Activated CD8-positive, alpha-beta memory T cell treated with anti-CD3 and anti-CD28 coated beads, Interleukin-2, amount 10 ng/mL, durations not matched to agents 7 days and 5 days (primary cell): ENCODE measurements at places on chromosomes 2 and 18.
A peak's percentile ranks its signal among the peaks of the same experiment; 100 is the strongest.

- no peak overlapping the region for H3K4me3 ChIP-seq
- DNase-seq, result peak; percentile 65
- no peaks in the 10 kb centered on the region for H3K36me3 ChIP-seq
- H3K4me1 ChIP-seq, result peaks cover 38% of the 10 kb centered on the region
- H3K27me3 ChIP-seq, result peaks cover 2% of the 10 kb centered on the region
These were observed 117.4 kb upstream of the COPS8 start for GRCh38 chr2:236968101-236968879.

DNA sequence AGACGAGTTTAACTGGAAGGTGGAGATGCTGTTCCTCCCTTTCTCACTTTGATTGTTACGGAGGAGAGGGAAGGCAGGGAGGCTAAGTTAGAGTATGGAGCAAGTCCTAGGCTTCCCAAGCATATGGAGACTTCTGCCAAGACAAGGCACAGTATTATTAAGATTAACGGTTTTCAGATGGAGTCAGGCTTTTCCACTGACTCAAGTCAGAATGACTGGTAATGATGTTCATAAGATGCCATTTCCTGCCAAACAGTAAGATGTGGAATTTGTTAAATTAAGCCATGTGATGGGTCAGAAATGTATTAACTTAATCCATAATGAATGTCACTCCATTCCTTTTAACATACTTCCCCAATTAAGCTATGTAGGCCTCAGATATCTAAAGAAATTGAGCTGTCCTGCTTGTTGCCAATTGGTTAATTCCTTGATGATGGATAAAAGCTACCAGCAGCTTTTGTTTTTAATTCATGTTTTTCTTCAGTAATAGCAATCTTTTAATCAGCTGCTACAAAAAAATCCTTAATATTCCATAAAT, 383.7 kb downstream of the ZNF521 start:
- no peaks in the 10 kb centered on the region for H3K4me1 ChIP-seq
- H3K27ac ChIP-seq, result no peak overlapping the region

- peaks cover 15% of the 10 kb centered on the region for H3K4me1 ChIP-seq
- no peak overlapping the region for H3K27ac ChIP-seq
- H3K27me3 ChIP-seq, result no peaks in the 10 kb centered on the region
- H3K4me3 ChIP-seq, result no peak overlapping the region
- H3K36me3 ChIP-seq, result peaks cover 50% of the 10 kb centered on the region
These were observed 67.4 kb downstream of the BARD1 start for GRCh38 chr2:214742119-214742518.

GRCh38 chr18:38052879-38053590, 487.4 kb upstream of the CELF4 start:
- no peak overlapping the region for H3K27ac ChIP-seq
- H3K27me3 ChIP-seq, result no peaks in the 10 kb centered on the region
- H3K4me3 ChIP-seq, result no peak overlapping the region
- DNase-seq, result no peak
- H3K4me1 ChIP-seq, result no peaks in the 10 kb centered on the region

DNA sequence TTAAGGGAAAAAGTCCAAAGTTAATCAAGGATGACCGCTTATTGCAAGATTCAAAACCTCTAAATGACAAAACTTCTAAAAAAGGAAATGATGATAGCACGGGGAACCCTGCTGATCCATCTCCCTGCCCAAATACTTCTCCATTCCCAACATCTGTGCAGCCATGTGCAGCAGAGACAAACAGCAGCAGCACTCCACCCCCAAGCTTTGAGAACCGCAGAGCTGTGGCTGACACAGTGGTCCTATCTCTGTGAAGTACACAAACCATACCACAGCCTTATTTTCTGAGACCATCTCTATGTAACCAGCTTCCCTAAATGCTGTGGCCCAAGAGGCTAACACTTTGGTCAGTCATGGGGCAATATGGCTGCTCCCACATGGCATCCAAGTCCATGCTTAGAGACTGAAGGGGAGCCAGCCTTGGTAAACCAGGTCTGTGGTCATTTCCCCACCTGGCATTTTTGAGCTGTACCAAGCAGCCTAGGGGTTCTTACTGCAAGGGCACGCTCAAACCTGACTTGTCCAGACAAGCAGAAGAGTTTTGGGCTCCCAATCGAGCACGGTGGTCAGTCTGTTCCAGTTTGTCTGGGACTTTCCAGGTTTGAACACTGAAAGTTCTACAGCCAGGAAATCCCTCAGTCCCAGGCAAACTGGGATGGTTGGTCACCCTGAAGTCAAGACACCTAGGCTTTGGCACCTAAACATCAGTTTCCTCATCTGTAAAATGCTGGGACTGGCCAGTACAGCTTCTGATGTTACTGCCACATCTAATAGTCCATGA, 17.1 kb upstream of the NFE2L2 start:
- peaks cover 38% of the 10 kb centered on the region for H3K4me1 ChIP-seq
- H3K27ac ChIP-seq, result no peak overlapping the region
- peaks cover 12% of the 10 kb centered on the region for H3K36me3 ChIP-seq
- no peak overlapping the region for H3K4me3 ChIP-seq
- H3K27me3 ChIP-seq, result no peaks in the 10 kb centered on the region

DNA sequence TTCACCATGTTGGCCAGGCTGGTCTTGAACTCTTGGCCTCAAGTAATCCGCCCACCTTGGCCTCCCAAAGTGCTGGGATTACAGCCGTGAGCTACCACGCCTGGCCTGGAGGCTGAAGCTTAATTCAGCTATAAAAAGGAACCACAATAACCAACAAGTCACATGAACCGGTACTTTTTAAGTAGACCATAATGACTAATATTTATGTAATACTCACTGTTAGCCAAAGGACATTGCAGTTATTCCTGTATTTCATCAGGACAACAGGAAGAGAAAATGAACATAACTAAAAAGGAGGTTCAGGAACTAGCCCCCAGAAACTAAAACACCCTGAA, 49.0 kb upstream of the TMEM87B start:
- peaks cover 12% of the 10 kb centered on the region for H3K27me3 ChIP-seq
- no peak overlapping the region for H3K4me3 ChIP-seq
- H3K36me3 ChIP-seq, result no peaks in the 10 kb centered on the region

DNA sequence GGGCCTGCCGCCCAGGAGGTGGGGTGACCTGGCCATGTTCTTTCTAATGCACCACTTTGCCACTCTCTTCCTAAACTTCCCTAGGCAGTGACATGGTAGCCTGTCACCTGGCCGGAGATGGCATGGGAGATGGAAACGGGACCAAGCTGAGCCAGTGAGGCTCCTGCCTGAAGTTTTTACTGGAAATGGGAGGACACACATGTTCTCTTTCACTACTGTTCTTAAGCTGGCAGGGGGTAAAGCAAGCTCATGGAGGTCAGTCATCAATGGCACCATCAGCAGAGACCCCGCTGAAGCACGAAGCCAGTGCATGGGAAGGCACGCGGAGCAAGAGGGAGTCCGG, 50.7 kb downstream of the ATIC start:
- H3K4me3 ChIP-seq, result no peak overlapping the region
- peaks cover 22% of the 10 kb centered on the region for H3K36me3 ChIP-seq
- no peaks in the 10 kb centered on the region for H3K4me1 ChIP-seq
- H3K27ac ChIP-seq, result no peak overlapping the region
- DNase-seq, result no peak
- H3K27me3 ChIP-seq, result no peaks in the 10 kb centered on the region

GRCh38 chr18:79317703-79318102, 78.0 kb upstream of the NFATC1 start:
- H3K27me3 ChIP-seq, result no peaks in the 10 kb centered on the region
- H3K4me1 ChIP-seq, result peaks cover 17% of the 10 kb centered on the region
- H3K27ac ChIP-seq, result no peak overlapping the region
- no peak overlapping the region for H3K4me3 ChIP-seq

GRCh38 chr2:140797718-140798117, 1333.1 kb downstream of the LRP1B start:
- H3K27me3 ChIP-seq, result no peaks in the 10 kb centered on the region
- DNase-seq, result no peak
- H3K27ac ChIP-seq, result no peak overlapping the region
- no peak overlapping the region for H3K4me3 ChIP-seq
- peaks cover 1% of the 10 kb centered on the region for H3K4me1 ChIP-seq
- H3K36me3 ChIP-seq, result no peaks in the 10 kb centered on the region

GRCh38 chr2:236973343-236973980, 112.2 kb upstream of the COPS8 start:
- no peak overlapping the region for H3K4me3 ChIP-seq
